ENCODE measurements at places on chromosomes 7 and 10.
A peak's percentile ranks its signal among the peaks of the same experiment; 100 is the strongest.

DNA sequence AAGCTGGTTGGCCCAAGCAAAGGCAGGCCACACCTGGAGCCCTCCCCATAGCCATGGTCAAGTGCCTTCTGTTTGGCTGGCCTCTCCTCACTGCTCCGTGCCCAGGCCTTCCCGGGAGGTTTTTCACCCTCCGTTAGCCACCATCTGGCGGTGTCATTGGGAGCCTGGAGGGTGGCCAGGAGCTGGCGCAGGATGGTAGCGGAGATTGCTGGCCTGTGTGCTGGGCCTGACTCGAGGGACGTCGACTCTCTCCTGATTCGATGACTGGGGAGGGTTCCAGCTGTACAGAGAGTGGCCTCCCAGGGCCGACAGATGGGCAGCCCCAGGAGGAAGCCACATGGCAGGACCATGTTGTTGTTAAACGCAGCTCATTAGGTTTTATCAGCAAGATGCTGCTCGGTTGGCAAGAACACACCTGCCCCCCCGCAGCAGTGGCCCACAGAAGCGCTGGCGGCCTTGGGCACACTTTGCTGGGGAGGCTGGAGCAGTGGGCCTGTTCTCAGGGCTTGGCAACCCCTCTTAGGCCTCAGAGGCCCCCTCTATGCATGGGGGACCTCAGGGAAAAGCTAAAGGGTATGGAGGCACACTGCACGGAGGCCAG lies 64.0 kb upstream of the CACUL1 start:
- no peak for DNase-seq

DNA sequence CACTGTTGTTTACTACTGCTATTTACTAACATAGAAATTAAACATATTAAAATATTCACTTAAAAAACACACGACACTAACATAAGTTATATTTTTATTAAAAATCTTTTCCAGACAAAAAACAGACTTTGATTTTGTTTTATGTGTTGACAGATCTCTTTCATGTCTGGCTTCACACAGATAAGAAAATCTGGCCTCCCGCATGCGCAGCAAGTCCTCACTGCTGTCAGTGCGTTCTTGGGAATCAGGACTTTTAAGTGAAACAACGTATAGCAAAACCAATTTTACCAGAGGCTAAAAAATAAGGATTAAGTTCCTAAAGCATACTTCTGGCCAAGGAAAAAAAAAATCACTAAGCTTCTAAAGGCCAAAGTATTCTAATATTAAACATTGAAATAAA lies 1.2 kb upstream of the IDI1 start:
- DNase-seq, result no peak

GRCh38 chr7:39969431-39969830 lies 19.4 kb downstream of the CDK13 start:
- DNase-seq, result no peak

DNA sequence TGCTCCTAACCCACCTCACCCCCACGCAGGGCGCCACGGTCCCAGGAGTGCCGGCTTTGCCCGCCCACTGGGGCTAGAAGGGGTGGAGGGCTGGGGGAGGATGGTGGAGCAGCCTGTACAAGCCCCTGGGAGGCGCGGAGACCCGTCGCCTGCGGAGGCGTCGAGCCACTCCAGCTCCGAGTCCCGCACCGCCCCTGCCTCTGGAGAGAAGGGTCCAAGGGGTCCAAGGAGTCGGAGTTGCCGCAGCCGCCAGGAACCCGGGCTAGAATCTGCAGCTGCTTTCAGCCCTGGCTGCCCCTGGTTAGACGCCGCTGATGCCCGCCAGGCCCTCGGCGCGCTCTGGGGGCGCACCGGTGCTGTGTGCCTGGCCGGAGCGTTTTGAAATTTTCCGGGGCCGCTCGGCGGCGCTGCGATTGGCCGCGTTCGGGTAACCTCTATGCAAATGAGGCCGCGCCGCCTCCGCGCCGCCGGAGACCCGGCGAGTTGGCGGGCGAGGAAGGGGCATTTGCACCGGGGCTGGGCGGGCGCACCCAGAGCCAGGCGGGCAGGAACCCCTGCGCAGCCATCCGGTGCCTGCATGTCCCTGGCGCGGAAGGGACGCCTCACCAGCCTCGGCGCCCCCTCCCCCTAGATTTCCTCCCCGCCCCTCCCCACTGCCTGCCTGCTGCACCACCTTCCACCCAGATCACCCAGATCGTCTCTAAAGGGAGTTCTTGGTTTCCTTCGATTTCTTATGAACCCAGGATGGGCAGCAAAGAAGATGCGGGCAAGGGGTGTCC lies at the start of gene HMX2:
TSS of gene HMX2 (plus strand) at position 502 of the 779 bp plus-strand sequence. CDS start at position 745, 243 bp downstream.
- DNase-seq, result no peak

GRCh38 chr10:117311261-117311660 lies 64.0 kb downstream of the PDZD8 start:
- no peak for DNase-seq

DNA sequence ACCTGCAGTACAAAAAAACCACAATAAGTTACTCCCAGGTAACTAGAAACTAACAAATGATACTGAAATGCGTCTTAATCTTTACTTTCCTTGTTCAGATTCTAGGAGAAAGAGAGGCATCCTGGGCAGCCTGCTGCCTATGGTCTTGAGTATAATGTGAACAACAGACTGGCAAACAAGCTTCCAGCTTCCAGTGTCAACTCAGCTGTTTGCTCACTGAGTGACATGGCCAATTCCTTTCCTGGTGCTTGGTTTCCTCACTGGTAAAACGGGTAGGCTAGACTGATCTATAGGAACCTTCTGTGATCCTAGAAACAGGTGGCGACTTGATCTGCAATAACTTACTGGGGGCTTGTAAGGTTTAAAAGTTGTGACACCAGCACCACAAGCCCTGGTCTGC lies 10.1 kb downstream of the POLR3A start:
- DNase-seq, result no peak

GRCh38 chr10:8183241-8183704 lies 128.8 kb downstream of the GATA3 start:
- no peak for DNase-seq

GRCh38 chr7:158005531-158005930 lies 582.1 kb downstream of the PTPRN2 start:
- DNase-seq, result no peak

- no peak for DNase-seq
Measured at GRCh38 chr10:78764436-78764835, 304.3 kb upstream of the ZMIZ1 start.

- DNase-seq, result no peak
Measured at GRCh38 chr7:106808967-106809635, 56.0 kb upstream of the PIK3CG start.

- no peak for DNase-seq
Measured at GRCh38 chr10:122974023-122974422, 6.2 kb upstream of the PSTK start.

GRCh38 chr7:101140339-101140699 lies 13.4 kb downstream of the SERPINE1 start:
- DNase-seq, result no peak

GRCh38 chr7:141231018-141231792 lies 157.3 kb downstream of the TMEM178B start:
- peak; percentile 15 for DNase-seq

GRCh38 chr10:117942226-117942625 lies 104.5 kb downstream of the RAB11FIP2 start:
- DNase-seq, result peak; percentile 5

- DNase-seq, result no peak
Measured at GRCh38 chr10:111119637-111120036, 42.8 kb downstream of the ADRA2A start.

DNA sequence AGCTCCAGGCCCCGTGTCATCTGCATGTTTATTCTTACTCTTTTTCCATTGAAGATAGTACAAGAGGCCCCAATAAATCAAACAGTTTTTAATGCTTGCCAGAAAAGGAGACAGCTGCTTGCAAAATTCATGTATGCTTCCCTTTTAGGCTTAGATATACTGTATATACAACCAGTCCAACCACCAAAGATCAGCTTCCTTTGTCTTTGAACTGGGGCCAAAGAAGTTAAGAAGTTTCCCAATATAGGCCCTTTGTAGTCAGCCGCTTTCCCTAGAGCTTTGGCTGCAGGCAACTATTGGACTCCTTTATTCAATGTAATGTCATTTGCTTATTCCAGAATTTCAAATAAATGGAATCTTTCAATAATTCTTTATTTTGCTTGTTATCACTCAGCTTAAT lies 1395.0 kb downstream of the GATA3 start:
- DNase-seq, result no peak

DNA sequence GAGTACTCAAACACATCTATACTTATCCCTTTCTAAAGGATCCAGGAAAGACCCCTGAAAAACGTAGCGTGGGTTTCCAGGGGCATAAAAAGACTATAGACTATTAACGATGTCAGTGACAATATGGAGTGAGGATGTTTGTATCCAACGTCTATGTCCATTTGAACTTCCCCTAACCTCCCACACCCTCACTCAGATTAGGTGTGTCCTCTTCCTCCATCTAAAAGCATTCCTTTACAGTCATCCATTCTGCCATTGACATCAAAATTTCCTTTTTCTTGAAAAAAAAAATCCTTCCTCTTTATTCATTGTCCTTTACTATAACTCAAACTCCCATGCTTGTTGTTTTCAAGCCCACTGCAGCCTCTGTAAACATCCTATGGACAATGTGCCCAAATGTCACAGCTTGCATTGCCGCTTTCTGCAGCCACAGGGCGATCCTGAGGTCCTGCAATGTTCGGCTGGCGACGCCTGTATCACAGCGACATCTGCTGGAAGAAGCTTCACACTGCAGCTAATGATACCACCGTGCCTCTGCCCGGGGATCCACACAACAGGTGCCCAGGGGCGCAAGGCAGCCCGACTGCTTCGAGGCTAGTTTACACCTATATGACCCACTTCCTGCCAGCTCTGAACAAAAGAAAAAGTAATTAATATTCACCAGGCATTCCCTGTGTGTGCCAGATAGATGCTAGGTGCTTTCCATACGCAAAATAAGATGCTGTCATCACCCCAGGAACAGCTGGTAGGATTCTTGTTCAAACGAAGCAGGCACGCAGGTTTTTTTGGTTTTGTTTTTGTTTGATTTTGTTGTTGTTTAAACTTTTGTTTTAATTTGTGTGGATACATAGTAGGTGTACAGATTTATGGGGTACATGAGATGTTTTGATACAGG lies 267.9 kb upstream of the GHITM start:
- DNase-seq, result peak; percentile 41

GRCh38 chr7:40704172-40704571 lies 569.4 kb downstream of the SUGCT start:
- no peak for DNase-seq

DNA sequence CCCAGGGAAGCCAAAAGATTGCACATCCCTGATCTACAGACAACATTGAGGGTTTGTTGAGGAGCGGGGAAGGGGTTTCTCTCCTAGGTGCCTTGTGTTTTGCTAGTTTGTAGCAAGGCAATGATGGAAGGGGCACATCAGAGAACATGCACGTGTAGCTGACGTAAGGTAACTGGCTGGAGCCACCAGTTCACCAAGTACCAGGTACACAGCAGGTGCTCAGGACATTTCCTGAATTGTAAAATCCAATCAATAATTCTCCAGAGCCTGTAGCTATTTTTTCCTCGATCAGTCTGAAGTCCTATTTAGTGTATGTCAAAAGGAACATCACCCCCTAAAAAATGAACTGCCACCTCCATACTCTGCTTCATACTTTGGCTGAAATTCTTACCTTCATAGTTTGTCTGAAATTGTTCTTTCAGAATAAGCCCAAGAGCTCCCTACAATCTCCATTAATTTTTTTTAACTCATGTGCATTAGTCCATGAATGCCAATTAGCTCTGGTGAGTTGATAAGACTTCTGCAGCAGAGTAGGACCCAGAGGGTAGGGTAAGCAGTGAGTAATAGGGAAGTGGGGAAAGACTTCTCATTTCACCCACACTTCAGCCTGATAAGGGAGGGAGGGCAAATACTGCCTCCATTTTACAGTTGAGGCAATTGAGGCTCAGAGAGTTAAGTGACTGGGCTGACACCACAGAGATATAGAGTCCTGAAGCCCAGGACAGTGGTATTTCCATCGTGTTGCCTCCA lies 36.0 kb upstream of the SLC26A3 start:
- no peak for DNase-seq

GRCh38 chr7:156127166-156128134 lies 315.2 kb upstream of the SHH start:
- no peak for DNase-seq

- DNase-seq, result no peak
Measured at GRCh38 chr7:1703441-1703840, 33.4 kb downstream of the ELFN1 start.

- no peak for DNase-seq
Measured at GRCh38 chr7:16491148-16491547, 25.6 kb upstream of the SOSTDC1 start.

- no peak for DNase-seq
Measured at GRCh38 chr10:71638822-71639719, 80.5 kb downstream of the C10orf105 start.

GRCh38 chr7:74059037-74059436 lies 24.6 kb upstream of the LIMK1 start:
- DNase-seq, result no peak

- DNase-seq, result peak; percentile 71
Measured at GRCh38 chr7:80218723-80219122, 84.1 kb downstream of the GNAI1 start.

DNA sequence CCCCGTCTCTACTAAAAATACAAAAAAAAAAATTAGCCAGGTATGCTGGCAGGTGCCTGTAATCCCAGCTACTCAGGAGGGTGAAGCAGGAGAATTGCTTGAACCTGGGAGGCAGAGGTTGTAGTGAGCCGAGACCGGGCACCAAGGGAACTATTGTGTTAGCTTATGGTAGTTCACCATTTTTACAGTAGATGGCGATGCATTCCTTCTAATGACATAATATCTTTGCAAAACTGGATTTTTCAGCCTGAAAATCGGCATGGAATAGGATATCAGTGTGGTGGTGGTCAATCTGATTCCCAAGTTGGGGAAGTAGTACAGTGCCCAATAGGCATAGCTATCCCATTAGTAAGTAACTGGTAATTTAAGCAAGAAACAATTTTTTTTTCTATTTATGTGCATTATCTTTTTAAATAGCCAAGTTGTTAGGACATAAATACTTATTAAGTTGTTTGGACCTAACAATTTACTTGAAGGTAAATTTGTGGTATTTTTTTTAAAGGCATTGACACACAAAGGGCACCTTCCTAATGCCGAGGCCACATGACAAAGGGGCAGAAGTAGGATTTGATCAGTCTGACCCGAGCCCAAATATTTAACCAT lies 17.6 kb upstream of the IMPDH1 start:
- peak; percentile 32 for DNase-seq

DNA sequence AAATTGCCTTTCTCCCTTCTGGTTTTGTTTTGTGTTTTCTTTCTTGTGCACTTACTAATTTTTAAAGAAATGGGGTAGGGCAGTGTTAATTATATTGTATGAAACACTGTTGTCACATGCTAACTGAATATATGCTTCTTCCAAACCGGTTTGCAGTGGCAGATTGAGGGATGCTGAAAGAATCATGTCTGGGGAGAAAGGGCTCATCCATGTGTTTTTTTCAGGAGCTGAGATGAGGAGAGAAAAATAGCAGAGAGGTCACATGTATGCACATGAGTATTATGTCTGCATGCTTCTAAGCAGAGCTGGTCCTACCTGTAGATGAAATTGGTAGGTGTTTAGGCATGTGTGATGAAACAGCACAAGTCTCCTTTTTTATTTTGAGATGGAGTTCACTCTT lies 17.0 kb downstream of the SORCS3 start:
- no peak for DNase-seq
